ENCODE measurements at places on chromosomes 12 and 14. TPM values are rescaled to one million over a fixed set of nuclear protein-coding genes. Genes with fewer than 3 reads are reported as not detected.
A peak's percentile ranks its signal among the peaks of the same experiment; 100 is the strongest.

DNA sequence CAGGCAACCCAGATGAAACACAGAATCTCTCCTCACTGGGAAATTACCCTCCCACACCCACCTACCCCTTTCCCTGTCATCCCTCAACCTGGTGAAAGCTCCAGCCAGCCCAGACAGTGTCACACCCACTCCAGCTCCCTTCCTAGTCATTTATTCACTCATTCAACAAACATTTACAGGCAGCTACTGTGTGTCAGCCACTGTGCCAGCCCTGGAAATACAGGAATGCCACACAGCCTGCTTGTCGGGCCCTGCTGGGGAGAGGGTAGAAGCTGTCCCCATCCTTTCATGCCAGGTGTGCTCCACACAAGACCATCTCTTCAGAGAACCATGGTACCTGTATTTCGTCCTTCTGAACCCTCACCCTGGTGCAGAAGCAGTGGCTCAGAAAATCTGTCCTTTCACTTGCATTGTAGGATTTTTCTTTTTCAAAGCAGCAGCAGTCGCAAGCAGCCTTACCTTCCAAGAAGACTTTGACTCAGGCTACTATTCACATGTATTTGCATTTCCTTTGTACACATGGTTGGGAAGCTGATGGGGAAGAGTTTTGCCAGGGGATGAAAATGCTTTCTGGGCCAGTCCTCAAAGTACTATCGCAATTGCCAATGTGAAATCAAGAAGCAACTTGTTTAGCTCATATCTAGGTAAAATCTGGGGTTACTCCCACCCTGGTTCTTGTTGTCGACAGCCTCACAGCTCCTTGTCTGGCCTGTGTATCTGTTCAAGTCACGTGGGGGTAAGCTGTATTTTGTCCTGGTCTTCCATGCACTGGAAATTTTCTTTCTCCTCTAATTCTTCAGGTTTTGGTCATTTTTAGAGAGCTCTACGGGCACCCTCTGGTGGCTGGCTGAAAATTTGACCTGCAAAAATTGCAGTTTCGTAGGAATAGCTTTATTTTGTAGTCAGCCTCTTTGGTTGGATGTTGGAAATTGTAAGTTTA is 147.4 kb upstream of the EGLN3 start:
- DNase-seq: peak; percentile 19

GRCh38 chr14:77041881-77042545 is 13.5 kb upstream of the IRF2BPL start:
- peak; percentile 62 for DNase-seq

The PAPLN gene
- 1.9 TPM for total RNA-seq

The REM2 gene
- total RNA-seq: not detected

- DNase-seq: no peak
Observed at GRCh38 chr14:104891121-104891551, 26.1 kb downstream of the CEP170B start.

DNA sequence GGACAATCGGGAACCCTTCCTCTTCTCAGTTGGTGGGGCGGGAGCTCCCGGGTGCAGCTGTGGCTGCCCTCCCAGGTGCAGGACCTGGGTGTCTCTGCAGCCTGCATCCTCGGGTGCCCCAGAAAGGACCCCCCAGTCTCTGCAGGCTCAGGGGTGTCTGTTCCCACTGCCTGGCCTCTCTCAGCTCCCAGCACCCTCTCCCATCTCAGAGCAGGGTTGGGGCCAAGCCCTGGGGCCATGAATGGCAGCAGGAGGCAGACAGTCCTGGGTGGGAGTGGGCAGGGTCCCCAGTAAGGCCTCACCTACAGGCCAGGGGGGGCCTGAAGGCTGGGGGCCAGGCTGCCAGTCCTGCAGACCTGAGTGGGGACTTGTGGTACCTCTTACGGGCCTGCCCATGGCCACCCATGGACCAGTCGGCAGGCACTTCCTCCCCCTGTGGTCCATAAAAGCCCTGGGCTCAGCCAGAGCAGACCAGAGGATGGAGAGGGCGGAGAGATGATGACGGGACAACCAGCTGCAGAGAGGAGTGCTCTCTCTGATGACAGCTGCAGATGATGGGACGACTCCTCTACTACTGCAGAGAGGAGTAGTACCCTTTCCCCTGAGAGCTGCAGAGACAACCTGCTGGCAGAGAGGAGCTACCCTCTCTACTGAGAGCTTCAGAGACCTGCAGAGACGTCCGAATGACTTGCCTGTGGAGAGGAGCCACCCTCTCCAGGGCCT is 26.6 kb downstream of the TCHP start:
- DNase-seq: no peak

DNA sequence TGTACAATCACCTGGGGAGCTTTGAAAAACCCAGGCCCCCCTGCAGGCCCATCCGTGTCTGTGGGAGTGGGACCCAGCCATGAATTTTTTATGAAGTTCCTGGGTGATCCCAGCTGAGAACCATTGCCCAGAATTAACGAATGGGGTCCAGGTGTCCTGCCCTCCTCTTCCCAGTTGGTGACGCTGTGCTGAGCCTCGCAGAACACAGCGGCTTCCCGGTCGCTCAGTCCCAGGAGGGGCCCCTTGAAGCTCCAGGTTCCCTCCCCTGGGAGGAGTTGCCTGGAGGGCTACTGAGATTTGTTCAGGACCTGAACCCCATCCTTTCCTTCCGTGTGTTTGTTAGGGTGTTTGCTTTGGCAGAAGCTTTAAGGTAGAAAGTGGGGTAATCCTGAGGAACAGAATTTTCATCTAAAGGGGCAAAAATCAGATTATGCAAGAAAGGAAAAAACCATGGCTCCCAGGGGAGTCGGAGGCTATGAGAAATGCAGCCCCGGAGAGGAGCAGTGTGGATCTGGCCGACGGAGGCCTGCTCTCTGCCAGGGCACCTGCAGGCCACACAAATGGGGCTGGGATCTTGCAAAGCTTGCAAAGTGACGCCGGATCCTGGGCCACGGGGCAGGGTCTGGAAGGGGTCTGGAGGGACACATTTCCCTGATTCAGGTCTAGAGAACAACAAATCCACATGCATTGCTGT is 164.7 kb upstream of the PRMT8 start:
- DNase-seq: no peak

GRCh38 chr12:114746297-114747011 is 62.5 kb upstream of the TBX3 start:
- DNase-seq: no peak

- DNase-seq: no peak
Observed at GRCh38 chr14:81529391-81529790, 4.3 kb downstream of the SEL1L start.

- DNase-seq: no peak
Observed at GRCh38 chr14:49196327-49196726, 389.9 kb downstream of the RPS29 start.

The RASSF9 gene
- 0.21 TPM for total RNA-seq

DNA sequence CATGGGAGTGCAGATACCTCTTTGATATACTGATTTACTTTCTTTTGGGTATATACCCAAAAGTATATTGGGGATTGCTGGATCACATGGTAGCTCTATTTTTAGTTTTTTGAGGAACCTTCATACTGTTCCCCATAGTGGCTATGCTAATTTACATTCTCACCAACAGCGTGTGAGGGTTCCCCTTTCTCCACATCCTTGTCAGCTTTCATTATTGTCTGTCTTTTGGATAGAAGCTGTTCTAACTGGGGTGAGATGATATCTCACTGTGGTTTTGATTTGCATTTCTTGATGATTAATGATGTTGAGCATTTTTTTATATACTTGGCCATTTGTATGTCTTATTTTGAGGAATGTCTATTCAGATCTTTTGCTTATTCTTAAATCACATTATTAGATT is 44.1 kb upstream of the JDP2 start:
- DNase-seq: no peak

The FAM90A1 gene
- not detected for total RNA-seq

The TAS2R19 gene
- total RNA-seq: 0.40 TPM

- no peak for DNase-seq
Observed at GRCh38 chr12:132724506-132725241, 14.0 kb downstream of the PGAM5 start.

DNA sequence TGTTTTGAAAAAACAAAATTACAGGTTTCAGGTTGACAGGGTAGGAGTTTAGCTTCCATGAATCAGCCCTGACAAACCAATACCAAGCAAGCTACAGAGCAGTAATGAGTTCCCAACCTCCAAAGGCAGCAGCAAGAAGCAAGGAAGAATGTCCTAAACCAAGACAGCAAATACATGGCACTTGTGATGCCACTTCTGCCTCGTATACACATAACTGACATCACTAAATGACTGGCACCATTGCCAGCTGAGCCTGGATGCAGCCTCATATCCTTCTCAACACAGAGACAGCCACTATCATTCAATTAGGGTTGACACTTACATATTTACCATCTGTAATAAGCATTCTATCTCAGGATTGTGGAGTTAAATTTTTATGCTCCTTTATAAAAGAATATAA is 35.0 kb upstream of the MDM1 start:
- DNase-seq: no peak

GRCh38 chr12:108101605-108102175 is 27.4 kb upstream of the WSCD2 start:
- DNase-seq: no peak

DNA sequence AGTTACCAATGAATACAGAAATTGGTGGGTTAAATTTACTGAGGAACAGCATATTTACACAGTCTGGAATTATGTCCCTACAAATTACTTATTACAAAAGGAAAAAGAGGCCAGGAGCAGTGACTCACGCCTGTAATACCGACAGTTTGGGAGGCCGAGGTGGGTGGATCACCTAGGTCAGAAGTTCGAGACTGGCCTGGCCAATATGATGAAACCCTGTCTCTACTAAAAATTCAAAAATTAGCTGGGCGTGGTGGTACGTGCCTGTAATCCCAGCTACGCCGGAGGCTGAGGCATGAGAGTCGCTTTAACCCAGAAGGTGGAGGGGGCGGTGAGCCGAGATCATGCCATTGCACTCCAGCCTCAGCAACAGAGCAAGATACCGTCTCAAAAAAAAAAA is 52.6 kb downstream of the HECTD1 start:
- DNase-seq: no peak

DNA sequence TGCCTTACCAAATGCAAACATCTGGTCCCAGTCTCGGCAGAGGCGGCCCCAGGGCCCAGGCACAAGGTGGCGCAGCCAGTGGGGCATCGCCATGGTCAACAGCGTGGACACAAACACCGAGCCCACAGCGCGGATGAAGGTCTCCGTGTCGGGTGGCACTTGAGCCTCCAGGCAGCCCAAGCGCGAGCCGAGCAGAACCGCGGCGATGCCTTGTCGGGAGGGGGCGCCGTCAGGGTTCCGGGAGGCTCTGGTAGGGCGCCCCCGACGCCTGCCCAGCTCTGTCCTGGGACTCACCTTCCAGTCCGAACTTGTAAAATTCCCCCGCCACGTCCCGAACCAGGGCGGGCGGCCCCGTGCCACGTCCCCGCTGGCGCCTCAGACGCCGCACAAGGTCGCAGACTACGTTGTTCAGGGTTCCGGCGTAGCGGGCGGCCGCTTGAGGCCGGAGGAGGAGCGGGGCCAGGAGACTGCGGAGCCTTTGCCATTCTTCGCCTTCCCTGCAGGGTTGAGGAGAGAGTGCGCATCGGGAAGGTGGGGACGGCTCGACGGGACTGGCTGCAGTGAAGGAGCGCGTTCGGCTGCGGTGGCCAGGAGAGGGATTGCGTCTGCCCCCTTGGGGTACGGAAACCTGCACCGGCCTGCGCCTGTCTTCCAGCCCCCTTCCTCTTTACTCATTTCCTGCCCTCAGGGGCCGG is 1.7 kb downstream of the CYP27B1 start:
- no peak for DNase-seq

- no peak for DNase-seq
Observed at GRCh38 chr14:71632440-71632946, 299.7 kb upstream of the RGS6 start.

- DNase-seq: no peak
Observed at GRCh38 chr14:100346306-100347091, 23.4 kb downstream of the SLC25A47 start.

The HHIPL1 gene
- total RNA-seq: not detected

The PRPH gene
- total RNA-seq: 0.13 TPM

The C12orf56 gene
- not detected for total RNA-seq

DNA sequence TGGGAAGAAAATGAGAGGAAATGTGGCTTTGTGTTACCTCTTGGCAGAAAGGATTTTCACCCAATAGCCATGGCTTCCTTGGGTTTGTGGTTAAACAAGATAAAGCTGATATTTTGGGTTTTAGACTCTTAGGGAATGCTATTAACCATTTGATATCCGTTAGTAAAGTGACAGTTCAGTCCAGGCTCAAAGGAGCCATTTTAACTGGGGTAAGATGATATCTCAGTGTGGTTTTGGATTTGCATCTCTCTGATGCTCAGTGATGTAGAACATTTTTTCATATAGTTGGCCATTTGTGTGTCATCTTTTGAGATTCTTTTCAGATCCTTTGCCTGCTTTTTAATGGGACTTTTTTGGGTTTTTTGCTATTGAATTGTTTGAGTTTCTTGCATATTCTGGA is 30.1 kb downstream of the IFT43 start:
- DNase-seq: no peak

The DPY19L2 gene
- total RNA-seq: 2.4 TPM

The GALNT6 gene
- 58.9 TPM for total RNA-seq

GRCh38 chr14:98077176-98077575 is 1194.8 kb downstream of the BCL11B start:
- DNase-seq: no peak

GRCh38 chr12:110937104-110937641 is 16.8 kb upstream of the MYL2 start:
- DNase-seq: peak; percentile 29

The SERPINA9 gene
- total RNA-seq: not detected

- DNase-seq: no peak
Observed at GRCh38 chr12:50546441-50547318, 41.9 kb downstream of the DIP2B start.

DNA sequence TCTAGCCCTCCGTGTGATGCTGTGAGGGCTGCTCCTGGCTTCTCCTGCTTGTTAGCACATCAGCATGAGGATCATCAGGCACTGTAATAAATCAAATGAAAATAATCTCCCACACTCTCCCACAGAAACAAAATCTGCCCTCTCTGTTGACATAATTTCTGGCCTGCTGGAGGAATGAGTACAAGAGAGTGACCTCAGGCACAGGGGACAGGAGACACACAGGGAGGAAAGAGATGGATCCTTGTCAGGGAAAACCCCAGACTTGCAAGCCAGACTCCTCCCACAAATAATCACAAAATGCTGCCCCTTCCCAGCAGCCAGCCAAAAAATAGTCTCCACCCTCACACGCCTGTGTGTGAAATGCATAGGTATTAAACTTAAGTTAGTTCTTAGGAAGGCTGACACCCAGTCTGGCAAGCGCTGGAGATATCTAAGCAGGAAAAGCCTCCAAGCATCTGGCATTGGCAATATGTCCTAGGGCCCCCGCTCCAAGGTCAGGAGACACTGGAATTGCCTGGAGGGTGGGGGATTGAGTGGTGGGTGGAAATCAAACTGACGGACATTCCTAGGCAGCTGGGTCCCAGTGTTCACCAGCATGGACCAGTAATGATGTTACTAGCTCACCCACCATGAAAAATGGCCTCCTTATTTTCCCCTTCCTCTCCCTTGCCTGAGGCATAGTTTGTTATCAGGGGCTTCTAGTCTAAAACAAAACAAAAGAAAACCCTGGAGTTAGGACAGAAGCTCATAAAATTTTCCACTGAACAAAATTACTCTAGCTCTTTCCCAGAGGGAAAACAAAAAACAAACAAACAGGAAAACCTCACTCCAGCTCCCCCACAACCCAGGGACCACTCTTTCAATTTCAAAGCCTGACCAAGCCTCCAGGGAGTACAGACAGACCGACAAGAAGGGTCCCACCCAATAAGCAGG is 22.0 kb downstream of the SMUG1 start:
- no peak for DNase-seq

GRCh38 chr12:4943938-4944284 is 34.2 kb downstream of the KCNA1 start:
- DNase-seq: no peak

The KLRF1 gene
- not detected for total RNA-seq

The TSHR gene
- total RNA-seq: not detected

The TMTC2 gene
- 1.6 TPM for total RNA-seq
